ENCODE measurements at places on chromosomes 11 and 22.

GRCh38 chr11:116339306-116340098, 433.3 kb downstream of the BUD13 start:
- H3K4me3 ChIP-seq = no peak overlapping the region
- H3K4me1 ChIP-seq = no peaks in the 10 kb centered on the region
- DNase-seq = peak; percentile 29
- H3K36me3 ChIP-seq = no peaks in the 10 kb centered on the region

DNA sequence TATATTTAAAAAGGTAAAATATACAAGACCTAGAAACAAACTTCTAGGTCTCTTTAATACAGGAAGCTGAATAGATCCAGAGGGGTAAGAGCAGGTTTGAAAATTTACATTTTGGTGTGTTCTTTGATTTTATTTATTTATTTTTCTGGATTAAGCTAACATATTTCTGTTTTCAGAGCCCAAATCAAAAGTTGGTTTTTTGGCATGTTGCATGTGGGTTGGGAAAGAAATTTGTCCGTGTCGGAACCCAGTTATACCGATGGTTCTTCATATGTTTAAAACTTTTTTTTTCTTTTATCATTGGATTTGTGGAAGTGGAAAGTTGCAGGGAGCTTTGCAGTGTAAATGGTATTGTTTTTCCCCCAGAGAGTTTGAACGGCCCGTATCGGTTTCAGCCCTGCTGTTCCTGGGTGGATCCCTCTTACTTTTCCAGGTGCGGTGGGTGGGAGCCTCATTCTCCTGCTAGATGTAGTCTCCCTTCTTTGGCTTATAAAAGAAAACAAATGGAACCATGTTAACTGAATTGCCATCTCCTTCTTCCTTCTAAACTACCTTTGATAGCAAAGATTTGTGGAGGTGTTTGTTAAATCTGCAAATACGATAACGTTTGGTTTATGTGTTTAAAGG, 746 bp downstream of the CTNND1 start:
- no peak overlapping the region for H3K4me3 ChIP-seq
- H3K4me1 ChIP-seq = peaks cover 2% of the 10 kb centered on the region
- no peak for DNase-seq
- H3K27me3 ChIP-seq = peaks cover 3% of the 10 kb centered on the region
- H3K27ac ChIP-seq = no peak overlapping the region
- H3K36me3 ChIP-seq = peaks cover 3% of the 10 kb centered on the region

GRCh38 chr11:80515097-80515496, 1074.3 kb upstream of the TENM4 start:
- no peak overlapping the region for H3K27ac ChIP-seq
- DNase-seq = no peak
- H3K36me3 ChIP-seq = no peaks in the 10 kb centered on the region
- no peaks in the 10 kb centered on the region for H3K4me1 ChIP-seq
- H3K4me3 ChIP-seq = no peak overlapping the region

DNA sequence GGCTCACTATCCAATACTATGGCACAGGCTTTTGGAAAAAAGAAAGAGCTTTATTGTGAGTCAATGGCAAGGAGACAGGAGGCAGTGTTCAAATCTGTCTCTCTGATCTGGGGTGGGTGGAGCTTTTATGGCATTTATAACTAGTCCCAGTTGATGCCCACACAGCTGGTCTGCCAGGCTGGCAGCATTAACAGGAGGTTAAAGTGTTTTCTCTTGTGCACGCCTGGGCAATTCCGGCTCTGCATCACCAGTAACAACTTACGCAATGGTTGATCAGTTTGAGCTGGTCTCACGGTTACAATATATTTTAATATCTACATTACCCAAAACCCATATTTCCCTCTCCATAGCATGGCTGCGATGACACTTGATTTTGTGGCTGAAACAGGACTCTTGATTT, 15.1 kb upstream of the SMIM38 start:
- H3K36me3 ChIP-seq = no peaks in the 10 kb centered on the region
- peaks cover 18% of the 10 kb centered on the region for H3K27me3 ChIP-seq
- no peak overlapping the region for H3K27ac ChIP-seq
- H3K4me1 ChIP-seq = no peaks in the 10 kb centered on the region
- DNase-seq = no peak

DNA sequence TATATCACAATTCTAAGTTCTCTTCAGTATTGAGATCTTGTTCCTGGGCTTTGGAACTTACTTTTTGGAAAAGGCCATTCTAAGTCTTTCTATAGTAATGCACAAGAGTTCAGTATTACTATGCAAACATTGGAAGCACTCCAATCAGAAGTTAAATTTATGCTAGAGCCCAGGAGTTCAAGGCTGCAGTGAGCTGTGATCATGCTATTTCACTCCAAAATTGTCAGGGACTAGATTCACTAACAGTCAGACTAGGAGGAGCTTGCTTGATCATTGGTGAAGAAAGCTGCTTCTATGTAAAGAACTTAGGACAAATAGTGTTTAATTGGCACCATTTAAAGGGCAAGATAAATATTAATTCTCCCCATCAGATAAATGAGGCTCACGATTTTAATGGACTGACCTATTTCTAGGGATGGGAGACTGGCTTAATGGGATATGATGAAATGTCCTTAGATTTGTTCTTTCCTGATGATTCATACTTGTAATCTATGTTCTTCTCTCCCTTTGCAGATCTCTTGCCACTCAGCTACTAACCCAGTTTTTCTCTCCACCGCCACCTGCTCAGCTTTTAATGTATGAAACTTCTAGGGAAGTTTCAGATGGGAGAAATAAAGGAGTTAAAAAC, 32.6 kb upstream of the TMEM123 start:
- peaks cover 13% of the 10 kb centered on the region for H3K4me1 ChIP-seq

DNA sequence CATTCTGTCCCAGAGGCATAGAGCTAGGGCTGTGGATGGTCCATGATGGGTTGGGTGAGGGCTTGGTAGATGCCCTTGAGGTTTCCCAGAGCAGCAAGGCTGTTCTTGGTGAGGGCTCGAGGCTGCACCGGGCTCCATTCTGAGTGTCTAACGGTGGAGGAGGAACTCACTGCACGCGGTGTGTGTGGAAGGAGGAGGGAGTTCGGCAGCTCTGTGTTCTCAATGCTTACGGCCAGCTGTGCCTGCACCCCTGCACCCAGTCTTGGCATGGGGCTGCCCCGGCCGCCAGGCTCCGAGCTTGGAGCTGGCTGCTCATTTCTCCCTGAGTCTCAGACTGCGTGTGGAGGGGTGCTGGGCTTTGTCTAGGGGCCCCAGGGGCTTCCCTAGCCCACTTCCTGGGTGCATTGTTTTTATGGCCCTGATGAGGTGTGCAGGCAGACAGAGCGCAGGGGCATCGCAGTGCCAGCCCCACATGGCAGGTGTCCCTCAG, 1247.1 kb downstream of the BRD1 start:
- H3K36me3 ChIP-seq = no peaks in the 10 kb centered on the region
- peaks cover 14% of the 10 kb centered on the region for H3K27me3 ChIP-seq
- no peak for DNase-seq
- H3K27ac ChIP-seq = no peak overlapping the region
- H3K4me1 ChIP-seq = no peaks in the 10 kb centered on the region

DNA sequence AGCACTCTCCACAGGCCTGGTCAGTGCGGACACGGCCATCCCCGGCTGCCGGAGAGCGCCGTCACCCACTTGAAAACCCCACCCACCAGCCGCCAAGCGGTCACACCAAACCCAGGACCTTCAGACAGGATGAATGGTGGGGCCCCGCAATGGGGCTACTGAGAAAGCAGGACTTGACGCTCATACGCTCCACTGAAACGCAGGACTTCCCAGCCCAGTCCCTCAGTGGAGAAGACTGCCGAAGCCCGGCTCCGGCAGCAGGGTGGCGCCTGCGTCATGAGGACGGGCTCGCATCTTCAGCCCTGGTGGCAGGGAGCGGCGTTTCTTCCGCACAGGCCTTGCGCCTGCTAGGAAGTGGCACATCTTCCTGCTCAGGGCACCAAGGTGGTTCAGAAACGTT, 15.3 kb upstream of the PHLDA2 start:
- peaks cover 47% of the 10 kb centered on the region for H3K36me3 ChIP-seq
- peaks cover 47% of the 10 kb centered on the region for H3K4me1 ChIP-seq
- DNase-seq = no peak
- H3K4me3 ChIP-seq = no peak overlapping the region
- peak overlapping the region; percentile 56 for H3K27ac ChIP-seq

- no peak overlapping the region for H3K4me3 ChIP-seq
- no peaks in the 10 kb centered on the region for H3K27me3 ChIP-seq
- no peaks in the 10 kb centered on the region for H3K36me3 ChIP-seq
- no peak overlapping the region for H3K27ac ChIP-seq
Measured at GRCh38 chr11:7364660-7365059, 113.0 kb downstream of the SYT9 start.

DNA sequence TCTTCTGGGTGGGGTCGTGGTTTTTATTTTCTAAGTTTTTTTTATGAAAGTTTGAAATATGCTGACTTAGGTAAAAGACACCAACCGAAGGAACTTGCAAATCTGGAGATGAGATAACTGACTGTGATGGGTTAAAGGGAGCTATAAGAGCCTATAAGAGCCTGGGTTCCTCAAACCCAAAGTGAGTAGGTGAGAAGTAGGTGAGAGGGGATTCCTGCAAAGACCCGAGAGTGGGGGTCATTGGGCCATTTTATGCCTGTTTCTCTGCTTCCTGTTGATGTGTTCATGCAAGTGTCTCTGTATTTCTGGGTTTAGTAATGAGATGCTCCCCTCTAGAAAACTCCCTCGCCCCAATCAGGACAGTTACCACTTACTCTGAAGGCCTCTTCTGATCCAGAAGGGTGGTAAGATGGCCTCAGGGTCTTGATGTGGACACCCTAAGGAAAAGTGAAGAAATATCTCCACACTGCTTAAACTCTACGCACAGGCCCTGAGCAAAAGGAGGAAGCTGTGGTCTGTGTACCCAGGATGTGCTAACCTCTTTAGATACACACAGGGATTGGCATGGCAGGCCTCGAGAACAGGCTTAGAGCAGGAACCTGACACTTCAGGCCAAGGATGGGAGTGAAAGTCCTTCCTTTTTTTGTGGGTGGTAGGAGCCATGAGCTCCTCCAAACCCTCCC, 1.8 kb downstream of the FLI1 start:
- DNase-seq = peak; percentile 71
- peak overlapping the region; percentile 90 for H3K27ac ChIP-seq
- peaks cover 42% of the 10 kb centered on the region for H3K36me3 ChIP-seq
- peaks cover 15% of the 10 kb centered on the region for H3K27me3 ChIP-seq
- H3K4me1 ChIP-seq = peaks cover 53% of the 10 kb centered on the region

DNA sequence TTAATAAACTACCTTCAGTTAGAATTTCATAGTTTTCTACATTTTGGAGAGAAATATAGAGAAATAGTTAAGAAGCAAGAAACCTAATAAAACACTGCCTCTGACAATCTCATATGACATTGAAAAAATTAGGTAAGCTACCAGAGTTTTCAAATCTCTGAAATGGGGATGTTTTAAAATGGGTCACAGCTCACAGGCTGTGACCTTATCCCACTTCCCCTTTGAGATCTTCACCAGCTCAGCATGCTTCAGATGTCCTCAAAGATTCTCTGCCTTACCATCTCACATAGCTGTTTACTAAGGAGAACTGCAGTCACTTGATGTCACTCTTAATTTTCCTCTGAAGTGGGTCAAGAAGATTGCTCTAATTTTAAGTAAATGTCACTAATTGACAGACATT, 717.8 kb downstream of the JRKL start:
- H3K36me3 ChIP-seq = no peaks in the 10 kb centered on the region
- H3K27ac ChIP-seq = no peak overlapping the region
- H3K4me3 ChIP-seq = no peak overlapping the region
- H3K27me3 ChIP-seq = no peaks in the 10 kb centered on the region

Data from activated CD8-positive, alpha-beta memory T cell treated with anti-CD3 and anti-CD28 coated beads, Interleukin-2, amount 10 ng/mL, durations not matched to agents 7 days and 5 days (primary cell).